ENCODE measurements at places on chromosomes 3 and 15. TPM values are rescaled to one million over a fixed set of nuclear protein-coding genes. Genes with fewer than 3 reads are reported as not detected.
A peak's percentile ranks its signal among the peaks of the same experiment; 100 is the strongest.

- H3K36me3 ChIP-seq, result no peaks in the 10 kb centered on the region
- peaks cover 28% of the 10 kb centered on the region for H3K4me1 ChIP-seq
- peak overlapping the region; percentile 95 for H3K27ac ChIP-seq
- peak; percentile 33 for DNase-seq
- peak overlapping the region; percentile 82 for H3K4me3 ChIP-seq
Observed at GRCh38 chr15:60005352-60006202, 1.5 kb downstream of the FOXB1 start.

DNA sequence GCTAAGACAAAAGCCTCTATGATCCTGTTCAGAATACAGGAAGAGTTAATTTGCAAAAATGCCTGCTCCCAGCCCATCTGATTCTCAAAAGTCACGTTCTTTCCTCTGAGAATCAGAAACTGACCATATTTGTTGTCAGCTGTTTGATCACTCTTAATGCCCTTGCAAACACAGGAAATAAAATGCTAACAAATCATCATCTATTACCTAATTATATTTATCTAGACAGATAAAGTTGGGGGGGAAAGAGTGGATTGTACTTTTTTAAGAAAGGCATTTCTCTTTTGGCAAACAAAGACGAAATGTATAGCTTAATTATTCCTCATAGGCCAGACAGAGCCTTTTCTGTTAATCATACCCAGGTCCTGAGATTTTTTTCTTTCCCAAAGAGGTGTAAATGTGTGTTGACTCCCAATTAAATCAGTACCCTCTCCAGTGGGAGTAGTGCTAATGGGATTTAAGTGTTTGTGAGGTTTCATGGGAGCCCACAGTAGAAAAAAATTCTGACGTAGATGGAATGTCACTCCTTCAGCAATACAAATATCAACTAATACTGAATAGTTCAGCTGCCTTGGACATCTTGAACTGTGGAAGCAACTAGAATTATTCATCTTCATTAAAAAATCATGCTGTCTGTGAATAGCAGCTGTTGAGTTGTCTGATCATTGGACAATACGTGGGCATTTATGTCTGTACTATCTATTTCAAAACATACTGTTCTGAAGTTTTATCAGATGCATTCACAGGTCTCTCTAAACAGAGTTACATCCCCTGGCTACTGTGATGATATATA lies 22.5 kb upstream of the BNIP2 start:
- H3K27ac ChIP-seq, result no peak overlapping the region
- no peaks in the 10 kb centered on the region for H3K36me3 ChIP-seq
- H3K4me1 ChIP-seq, result no peaks in the 10 kb centered on the region

GRCh38 chr3:189419038-189419437 lies 212.2 kb upstream of the TP63 start:
- H3K4me1 ChIP-seq, result no peaks in the 10 kb centered on the region
- no peaks in the 10 kb centered on the region for H3K36me3 ChIP-seq
- no peak overlapping the region for H3K27ac ChIP-seq
- no peaks in the 10 kb centered on the region for H3K27me3 ChIP-seq
- no peak for DNase-seq

- DNase-seq, result no peak
- no peak overlapping the region for H3K4me3 ChIP-seq
- H3K27ac ChIP-seq, result no peak overlapping the region
- H3K36me3 ChIP-seq, result no peaks in the 10 kb centered on the region
- peaks cover 14% of the 10 kb centered on the region for H3K4me1 ChIP-seq
Observed at GRCh38 chr3:188389711-188390342, 235.9 kb downstream of the LPP start.

Gene ACAP2
- total RNA-seq, result 71.0 TPM
